Right atrium auricular region (tissue), 2 donors: ENCODE measurements at places on chromosomes 3 and 15.

GRCh38 chr3:16329826-16330129 lies 64.8 kb downstream of the OXNAD1 start:
- DNase-seq = peak; percentile 34
- H3K27ac ChIP-seq = no peak overlapping the region
- no peaks in the 10 kb centered on the region for H3K27me3 ChIP-seq
- peaks cover 6% of the 10 kb centered on the region for H3K4me1 ChIP-seq
- peaks cover 9% of the 10 kb centered on the region for H3K36me3 ChIP-seq

DNA sequence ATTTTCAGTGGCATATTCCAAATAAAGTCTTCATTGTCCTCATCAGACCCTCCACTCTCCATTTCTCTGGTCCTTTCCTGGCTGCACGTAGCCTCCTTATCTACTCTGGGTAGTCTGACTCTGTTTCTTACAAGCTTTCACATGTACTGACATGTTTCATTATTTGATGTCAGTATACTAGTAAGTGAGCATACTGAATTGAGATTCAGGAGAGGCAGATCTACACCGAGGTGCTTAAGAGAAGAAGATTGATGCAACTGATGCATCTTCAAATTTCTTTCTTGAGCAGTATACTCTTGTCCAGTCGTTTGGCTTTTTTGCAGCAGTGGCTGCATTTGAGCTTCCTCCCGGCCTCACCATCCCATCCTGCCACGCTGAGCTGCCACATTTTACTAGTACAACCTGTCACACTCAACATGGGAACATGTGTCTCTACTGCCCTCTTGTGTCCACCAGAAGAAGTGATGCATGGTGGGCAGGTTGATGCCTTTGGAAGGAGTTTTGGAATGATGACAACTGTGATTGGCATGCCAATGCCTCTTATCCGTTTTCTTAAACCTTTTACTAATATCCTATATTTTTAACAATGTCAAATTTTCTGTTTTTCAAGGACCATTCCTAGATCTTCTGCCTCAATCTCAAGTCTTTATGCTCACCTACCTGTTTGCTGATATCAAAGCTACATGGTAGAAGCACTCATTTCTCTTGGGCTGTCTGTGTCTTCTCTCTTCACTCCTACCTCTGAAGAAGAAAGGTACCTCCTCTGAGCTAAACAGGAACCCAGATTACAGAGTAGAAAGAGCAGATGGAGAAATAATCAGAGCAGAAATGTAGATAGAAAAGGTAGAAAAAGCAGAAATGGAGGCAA lies 38.7 kb downstream of the GUCA1C start:
- H3K27me3 ChIP-seq = no peaks in the 10 kb centered on the region
- DNase-seq = no peak
- no peak overlapping the region for H3K27ac ChIP-seq
- H3K36me3 ChIP-seq = no peaks in the 10 kb centered on the region
- no peak overlapping the region for H3K4me3 ChIP-seq
- no peaks in the 10 kb centered on the region for H3K4me1 ChIP-seq

DNA sequence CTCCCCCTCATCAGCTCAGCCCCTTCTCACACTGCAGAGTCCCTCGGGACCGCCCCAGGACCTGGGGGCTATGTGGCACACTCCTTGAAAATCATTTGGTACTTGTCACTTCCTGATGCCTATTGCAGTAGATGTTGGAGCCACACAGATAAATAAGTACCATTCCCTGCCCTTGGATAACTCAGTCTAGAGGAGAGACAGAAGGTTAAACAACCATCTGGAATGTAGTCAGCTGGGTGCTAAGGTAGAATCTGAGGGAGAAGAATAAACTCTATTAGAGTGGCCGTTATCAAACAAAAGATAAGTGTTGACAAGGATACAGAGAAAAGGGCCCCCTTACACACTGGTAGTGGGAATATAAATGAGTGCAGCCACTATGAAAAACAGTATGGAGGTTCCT lies 112.3 kb upstream of the NR2E3 start:
- H3K27ac ChIP-seq = no peak overlapping the region
- no peaks in the 10 kb centered on the region for H3K27me3 ChIP-seq
- H3K4me1 ChIP-seq = peaks cover 1% of the 10 kb centered on the region
- no peak for DNase-seq
- no peaks in the 10 kb centered on the region for H3K36me3 ChIP-seq
- H3K4me3 ChIP-seq = no peak overlapping the region

DNA sequence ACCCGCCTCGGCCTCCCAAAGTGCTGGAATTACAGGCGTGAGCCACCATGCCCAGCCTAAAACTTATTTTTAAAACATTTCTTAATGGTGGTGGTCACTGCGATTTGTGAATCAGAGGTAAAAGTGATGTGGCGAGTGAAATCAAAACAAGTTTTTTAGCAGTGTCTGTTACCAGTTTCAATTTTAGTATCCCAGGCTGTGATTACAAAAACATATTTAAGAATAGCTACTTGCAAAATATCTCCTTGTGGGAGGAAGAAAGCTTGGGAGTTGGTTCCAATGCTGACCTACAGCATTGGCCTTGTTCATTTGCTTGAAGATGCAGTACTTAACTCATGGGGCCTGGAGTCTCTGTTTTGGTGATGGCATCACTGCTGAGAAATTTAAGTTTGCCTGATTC lies 4.5 kb downstream of the RAB7A start:
- H3K27ac ChIP-seq = no peak overlapping the region
- DNase-seq = no peak

DNA sequence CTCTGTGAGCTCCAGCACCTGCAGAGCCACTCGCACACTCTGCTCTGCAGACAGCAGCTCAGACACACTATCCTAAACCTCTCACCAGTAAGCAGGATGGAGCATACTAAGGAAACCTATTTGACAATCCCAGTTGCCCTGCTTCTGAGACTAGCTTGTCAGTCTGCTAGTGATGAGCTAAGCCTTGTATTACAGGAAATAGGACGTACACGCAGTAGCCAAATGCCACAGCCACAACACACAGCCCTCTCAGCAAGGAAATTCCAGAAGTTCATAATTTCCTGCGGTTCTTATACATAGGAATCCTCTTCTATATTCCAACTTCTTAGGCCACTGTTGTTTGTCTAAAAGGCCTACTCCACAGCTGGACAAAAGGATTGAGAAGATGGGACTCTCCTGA lies 74.5 kb downstream of the MYLK start:
- H3K27me3 ChIP-seq = no peaks in the 10 kb centered on the region
- no peak overlapping the region for H3K27ac ChIP-seq
- H3K4me3 ChIP-seq = no peak overlapping the region
- DNase-seq = no peak
- H3K36me3 ChIP-seq = no peaks in the 10 kb centered on the region
- H3K4me1 ChIP-seq = peaks cover 6% of the 10 kb centered on the region

- peaks cover 12% of the 10 kb centered on the region for H3K36me3 ChIP-seq
- H3K27ac ChIP-seq = peak within 1 kb of the TSS; percentile 98
- DNase-seq = no peak
- H3K27me3 ChIP-seq = no peaks in the 10 kb centered on the region
- peak within 1 kb of the TSS; percentile 92 for H3K4me3 ChIP-seq
Measured at GRCh38 chr3:4979428-4980228, at the start of gene BHLHE40. BHLHE40 (plus strand) TSS chr3:4979437; CDS start chr3:4979719, 282 bp downstream.

GRCh38 chr3:186870421-186871201 lies 28.1 kb downstream of the ADIPOQ start:
- H3K4me1 ChIP-seq = no peaks in the 10 kb centered on the region
- no peaks in the 10 kb centered on the region for H3K27me3 ChIP-seq
- H3K36me3 ChIP-seq = no peaks in the 10 kb centered on the region
- no peak for DNase-seq
- no peak overlapping the region for H3K27ac ChIP-seq

DNA sequence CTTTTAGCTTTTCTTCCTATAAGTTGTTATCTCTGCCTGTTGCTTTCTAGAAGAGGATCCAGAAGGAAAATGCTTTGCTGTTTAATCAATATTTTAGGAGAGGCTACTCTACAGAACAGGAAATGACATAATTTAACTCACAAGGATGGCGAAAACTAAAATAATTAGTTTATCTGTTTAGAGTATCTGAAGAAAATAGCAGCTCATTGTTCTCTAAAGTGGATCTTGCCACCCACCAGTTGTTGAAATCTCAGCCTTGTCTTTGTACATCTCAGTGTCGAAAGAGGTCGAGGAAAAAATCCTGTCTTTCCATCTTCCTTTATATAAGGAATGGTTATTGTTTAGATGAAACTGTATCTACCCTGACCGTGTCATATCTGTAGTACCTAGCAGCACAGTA lies 126.6 kb downstream of the ZNF609 start:
- H3K4me1 ChIP-seq = peaks cover 23% of the 10 kb centered on the region
- H3K27ac ChIP-seq = no peak overlapping the region
- DNase-seq = no peak
- no peaks in the 10 kb centered on the region for H3K36me3 ChIP-seq

- H3K4me3 ChIP-seq = no peak overlapping the region
- H3K4me1 ChIP-seq = no peaks in the 10 kb centered on the region
- no peaks in the 10 kb centered on the region for H3K27me3 ChIP-seq
- peak overlapping the region; percentile 80 for H3K27ac ChIP-seq
- peaks cover 22% of the 10 kb centered on the region for H3K36me3 ChIP-seq
- DNase-seq = no peak
Measured at GRCh38 chr15:60373327-60373726, 24.5 kb downstream of the ANXA2 start.

DNA sequence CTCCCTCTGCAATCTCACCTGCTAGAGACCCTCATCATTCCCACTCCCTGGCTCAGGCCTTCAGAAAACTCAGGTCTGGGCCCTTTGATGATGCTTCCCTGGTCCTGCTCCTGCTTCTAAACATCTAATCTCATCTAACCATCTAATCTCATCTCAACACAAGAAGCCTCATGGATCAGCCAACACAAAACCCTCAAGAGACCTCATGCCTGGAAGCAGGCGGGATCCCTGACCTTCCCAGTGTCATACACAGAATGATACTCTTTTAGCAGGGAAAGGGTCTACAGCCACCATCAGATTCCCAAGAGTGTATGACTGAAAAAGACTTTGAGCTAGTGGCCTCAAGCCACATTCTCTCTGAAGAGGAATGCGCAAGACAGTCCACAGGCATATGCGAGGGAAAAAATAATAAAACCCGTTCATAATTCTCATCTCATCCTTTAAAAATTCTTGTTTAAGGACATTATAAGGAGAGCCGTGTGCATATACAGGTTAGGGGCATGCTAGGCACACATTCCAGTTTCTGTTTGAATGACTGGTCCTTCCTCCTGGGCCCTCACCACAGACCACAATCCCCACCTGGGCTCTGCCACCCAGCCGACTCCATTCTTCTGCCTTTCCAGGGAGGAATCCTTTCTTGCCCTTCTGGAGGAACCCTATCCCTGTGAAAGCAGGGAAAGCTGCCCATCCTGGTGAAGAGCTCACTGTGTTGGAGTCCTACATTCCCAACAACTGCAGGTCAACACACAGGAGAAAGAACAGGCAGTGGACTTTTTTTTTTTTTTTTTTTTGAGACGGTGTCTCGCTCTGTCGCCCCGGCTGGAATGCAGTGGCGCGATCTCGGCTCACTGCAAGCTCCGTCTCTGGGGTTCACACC lies 2.2 kb downstream of the ZXDC start:
- H3K27me3 ChIP-seq = no peaks in the 10 kb centered on the region
- H3K27ac ChIP-seq = peak overlapping the region; percentile 41
- H3K4me1 ChIP-seq = peaks cover 53% of the 10 kb centered on the region
- H3K36me3 ChIP-seq = peaks cover 36% of the 10 kb centered on the region

DNA sequence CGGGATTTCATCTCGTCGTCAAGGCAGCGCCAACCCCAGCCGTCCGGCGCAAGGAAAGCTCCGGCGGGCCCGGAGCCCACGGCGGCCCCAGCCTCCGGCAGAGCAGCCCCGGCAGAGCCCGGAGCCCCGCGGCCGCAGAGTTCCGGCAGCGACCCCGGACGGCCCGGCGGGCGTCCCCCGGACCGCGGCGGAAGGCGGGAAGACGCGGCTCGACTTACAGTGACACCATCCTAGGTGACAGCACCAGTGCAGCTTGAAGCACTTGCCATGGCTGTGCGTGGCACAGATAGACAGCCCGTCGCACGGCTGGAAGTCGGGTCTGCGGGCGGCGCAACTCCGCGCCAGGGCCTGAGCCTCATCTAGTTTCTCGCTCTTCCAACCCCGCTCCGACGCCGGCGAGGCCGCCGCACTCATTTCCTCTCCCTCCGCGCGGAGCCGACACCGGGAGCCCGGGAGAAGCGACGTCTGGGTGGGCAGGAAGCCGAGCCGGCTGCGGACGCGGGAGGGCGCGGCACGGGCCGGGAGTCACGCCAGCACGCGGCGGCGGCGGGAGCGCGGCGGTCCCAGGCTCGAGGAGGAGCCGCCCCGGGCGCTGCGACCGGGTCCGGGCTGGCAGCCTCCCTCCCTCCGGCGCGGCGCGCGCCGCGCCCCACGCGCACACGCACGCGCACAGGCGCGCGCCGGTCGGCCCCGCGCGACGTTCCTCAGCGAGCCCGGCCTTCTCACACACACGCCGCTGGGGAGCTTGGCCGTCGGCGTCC lies at the start of gene C3orf70:
Gene C3orf70, minus strand, starts transcription at position 651 of the 761 bp plus-strand sequence. Its CDS starts 237 bp downstream, at position 414.
- no peaks in the 10 kb centered on the region for H3K27me3 ChIP-seq
- H3K36me3 ChIP-seq = no peaks in the 10 kb centered on the region
- peak; percentile 61 for DNase-seq
- peak within 1 kb of the TSS; percentile 67 for H3K4me3 ChIP-seq

DNA sequence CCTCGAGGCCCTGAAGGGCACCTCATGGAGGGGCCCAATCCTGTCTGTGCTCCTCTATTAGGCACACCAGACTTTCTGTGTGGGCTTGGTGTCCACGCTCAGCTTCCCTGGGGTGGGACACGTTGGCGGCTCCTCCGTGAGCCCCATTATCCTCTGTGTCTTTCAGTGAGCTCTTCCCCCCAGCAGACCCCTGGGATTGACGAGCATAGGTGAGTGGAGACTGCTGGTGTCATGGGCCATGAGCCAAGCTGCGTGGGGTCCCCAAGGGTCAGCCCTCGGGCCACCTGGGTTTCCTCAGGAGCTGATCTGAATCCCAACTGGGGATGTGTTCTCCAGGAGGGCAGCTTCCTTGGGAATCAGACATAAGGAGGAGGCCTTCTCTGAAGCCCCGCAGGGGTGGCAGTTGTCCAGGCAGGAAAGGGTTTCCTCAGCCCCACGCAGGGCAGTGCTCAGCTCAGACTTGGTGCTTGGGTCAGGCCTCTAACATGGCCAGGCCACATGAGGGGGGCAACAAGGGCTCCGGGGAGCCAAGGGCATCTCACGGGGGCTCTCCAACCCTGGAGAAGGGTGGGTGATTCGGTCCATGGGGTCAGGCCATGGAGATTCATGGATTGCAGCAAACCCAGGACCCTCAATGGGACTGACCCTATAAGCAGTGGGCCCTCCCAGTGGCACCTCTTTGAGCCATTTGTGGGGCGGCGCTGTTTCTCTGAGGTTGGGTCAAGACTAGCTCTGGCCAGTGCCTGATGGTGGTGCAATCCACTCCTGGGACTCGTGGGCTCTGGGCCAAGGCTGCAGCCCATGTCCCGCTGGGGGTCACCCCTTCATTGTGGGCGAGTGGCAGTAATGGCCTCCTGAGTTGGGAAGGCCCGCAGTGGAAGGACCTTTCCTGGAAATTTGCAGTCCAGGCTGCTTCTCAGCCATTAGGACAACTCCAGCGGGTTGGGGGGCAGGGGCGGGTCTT lies 222.5 kb downstream of the SNRPN start:
- peak; percentile 38 for DNase-seq
- H3K36me3 ChIP-seq = no peaks in the 10 kb centered on the region
- no peak overlapping the region for H3K4me3 ChIP-seq
- H3K27me3 ChIP-seq = no peaks in the 10 kb centered on the region
- H3K27ac ChIP-seq = no peak overlapping the region
- H3K4me1 ChIP-seq = no peaks in the 10 kb centered on the region

GRCh38 chr15:89781055-89781454 lies 4.9 kb downstream of the MESP2 start:
- H3K4me1 ChIP-seq = peaks cover 10% of the 10 kb centered on the region
- H3K27me3 ChIP-seq = no peaks in the 10 kb centered on the region
- no peak overlapping the region for H3K27ac ChIP-seq
- no peak overlapping the region for H3K4me3 ChIP-seq
- no peak for DNase-seq

- no peaks in the 10 kb centered on the region for H3K27me3 ChIP-seq
- H3K36me3 ChIP-seq = no peaks in the 10 kb centered on the region
- H3K27ac ChIP-seq = no peak overlapping the region
- no peaks in the 10 kb centered on the region for H3K4me1 ChIP-seq
- peak; percentile 84 for DNase-seq
Measured at GRCh38 chr3:124928333-124929202, 6.0 kb downstream of the MUC13 start.
